ENCODE measurements at places on chromosomes 3 and 15.

DNA sequence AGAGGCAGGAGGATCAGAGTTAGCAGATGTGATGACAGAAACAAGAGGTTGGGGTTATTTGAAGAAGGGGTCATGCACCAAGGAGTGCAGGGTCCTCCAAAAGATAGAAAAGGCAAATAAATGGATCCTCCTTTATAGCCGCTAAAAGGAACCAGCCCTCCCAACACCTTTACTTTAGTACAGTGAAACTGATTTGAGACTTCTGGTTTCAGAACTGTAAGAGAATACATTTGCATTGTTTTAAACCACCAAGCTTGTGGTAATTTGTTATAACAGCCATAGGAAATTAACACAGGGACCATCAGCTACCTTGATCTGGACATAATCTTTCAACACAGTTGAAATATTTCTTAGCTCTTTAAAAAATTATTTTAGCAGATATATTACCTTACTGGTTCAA, 166.6 kb downstream of the TIGIT start:
- no peak for DNase-seq

DNA sequence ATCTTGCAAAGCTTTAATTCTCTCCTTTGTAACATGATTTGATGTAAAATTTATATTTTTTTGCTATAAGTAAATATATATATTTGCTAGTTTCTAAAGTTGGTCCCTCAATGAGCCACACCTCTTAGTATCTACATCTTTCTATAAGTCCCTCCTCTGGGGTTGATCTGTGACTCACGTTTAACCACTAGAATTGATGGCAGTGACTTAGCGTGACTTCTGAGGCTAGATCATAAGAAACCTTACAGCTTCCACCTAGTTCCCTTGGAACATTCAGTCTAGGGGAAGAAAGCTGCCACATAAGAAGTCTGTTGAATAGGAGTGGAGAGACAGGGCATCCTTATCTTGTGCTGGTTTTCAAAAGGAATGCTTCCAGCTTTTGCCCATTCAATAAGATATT, 56.6 kb upstream of the TNIK start:
- DNase-seq = no peak

DNA sequence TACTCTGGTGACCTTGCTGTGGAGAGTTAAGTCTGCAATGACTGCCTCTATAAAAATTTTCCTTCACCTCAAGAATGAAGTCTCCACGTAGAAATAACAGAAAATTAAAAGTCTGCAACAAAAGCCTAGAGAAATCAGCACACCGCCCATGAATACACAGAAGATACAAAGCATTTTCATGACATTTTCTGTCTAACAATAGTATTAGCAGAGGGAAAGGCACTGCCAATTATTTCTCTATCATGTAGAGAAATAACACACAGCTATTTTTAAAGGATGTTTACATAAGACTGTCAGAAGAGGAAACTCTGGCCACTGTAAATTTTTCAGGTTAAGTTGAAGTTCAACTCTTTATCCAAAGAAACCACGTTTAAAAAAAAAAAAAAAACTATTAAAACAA, 80.8 kb downstream of the GSK3B start:
- no peak for DNase-seq

- DNase-seq = no peak
Measured at GRCh38 chr3:179265875-179266274, 15.0 kb upstream of the KCNMB3 start.

DNA sequence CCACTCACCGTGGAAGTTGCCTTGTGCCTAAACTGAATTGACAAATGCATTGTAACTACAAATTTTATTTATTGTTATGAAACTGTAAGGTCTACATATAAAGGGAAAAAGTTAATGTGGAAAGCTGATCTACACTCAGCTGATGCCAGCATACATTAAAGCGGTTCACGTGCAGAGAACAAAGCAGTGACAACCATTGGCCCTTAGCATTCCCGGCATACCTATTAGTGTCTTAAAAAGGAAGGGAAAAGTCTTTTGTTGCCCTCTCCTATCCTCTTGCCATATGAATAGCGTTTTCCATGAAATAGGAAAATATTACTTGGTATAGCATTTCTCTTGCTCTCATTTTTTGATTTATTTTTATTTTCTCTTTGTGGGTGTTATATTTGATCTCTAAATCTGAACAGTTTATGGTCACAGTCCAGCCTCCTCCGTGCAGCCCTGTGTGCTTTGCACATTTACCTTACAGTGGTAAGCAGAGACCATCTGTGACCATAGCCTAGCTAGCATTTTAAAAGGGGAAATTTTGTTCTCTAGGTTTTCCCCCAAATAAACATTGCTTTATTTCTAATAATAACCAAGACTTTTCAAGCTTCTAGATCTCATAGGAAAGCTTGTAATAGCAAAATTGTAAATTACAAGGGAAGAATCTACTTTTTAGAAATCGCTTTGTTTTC, 89.7 kb upstream of the CGNL1 start:
- no peak for DNase-seq

DNA sequence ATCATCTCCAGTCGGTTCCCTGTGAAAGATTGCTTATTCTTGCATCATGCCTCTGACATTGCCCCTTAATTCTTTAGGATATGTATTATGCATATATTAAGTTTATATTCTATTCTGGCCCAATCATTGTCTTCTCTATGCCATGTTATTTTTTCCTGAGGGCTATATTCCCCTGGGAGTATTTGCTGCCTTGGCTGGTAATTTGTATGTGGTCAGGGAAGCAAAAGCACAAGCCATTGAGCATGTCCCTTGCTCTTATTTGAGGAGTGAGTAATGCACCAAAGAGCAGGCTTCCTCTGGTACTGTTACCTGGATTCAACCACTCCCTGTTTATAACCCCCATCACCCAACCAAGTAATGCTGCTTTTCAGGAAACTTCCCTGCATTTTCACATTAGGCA, 36.3 kb downstream of the STAC start:
- DNase-seq = no peak

DNA sequence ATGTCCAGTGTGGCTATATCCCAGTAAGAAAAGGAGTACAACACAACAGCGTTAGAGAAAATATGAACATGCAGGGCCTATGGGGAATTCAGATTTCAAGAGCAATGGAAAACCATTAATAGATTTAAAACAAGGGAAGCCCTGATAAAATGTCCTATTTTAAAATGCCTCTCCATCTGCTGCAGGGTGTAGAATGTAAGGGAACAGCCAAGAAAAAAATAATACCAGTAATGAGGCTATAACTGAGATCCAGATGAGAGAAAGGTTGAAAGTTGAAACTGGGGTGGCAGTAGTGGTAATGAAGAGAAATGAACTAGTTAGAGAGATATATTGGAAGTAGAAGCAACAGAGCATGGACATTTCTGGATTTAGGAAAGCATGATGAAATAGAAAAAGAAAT, 226.1 kb downstream of the KCNMB2 start:
- DNase-seq = no peak

DNA sequence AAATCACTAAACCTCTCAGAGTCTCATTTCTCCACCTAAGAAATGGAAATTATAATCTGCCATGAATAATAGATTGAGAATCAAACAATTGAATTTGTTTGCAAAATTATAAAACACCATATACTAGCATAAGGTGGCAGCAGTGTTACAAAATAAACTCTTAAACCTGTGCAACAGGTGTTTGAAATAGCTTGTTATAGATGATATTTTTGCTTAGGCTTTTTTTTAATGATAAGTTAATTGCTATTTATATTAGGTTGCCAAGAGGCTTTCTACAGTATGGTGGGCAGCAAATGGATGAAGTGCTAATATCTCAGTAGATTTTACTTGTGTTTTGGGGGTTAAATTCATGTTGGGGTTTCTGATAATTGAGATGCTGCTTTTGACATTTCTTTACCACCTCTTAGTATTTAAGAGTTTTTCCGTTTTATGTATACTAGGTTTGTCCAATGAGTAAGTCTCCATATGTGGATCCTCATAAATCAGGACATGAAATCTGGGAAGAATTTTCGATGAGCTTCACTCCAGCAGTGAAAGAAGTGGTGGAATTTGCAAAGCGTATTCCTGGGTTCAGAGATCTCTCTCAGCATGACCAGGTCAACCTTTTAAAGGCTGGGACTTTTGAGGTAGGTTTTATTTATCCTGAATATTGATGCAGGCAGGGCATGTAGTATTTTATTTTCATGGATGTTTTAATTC, 19.6 kb downstream of the NR1D2 start:
- no peak for DNase-seq

Measured in stimulated activated CD8-positive, alpha-beta memory T cell treated with anti-CD3 and anti-CD28 coated beads, Interleukin-15, amount 100 ng/mL, for 48 hours (primary cell).